ENCODE measurements at places on chromosomes 11 and 22. TPM values are rescaled to one million over a fixed set of nuclear protein-coding genes. Genes with fewer than 3 reads are reported as not detected.

GRCh38 chr11:55726715-55727324 lies 46.4 kb upstream of the OR5D13 start:
- DNase-seq: peak; percentile 14

DNA sequence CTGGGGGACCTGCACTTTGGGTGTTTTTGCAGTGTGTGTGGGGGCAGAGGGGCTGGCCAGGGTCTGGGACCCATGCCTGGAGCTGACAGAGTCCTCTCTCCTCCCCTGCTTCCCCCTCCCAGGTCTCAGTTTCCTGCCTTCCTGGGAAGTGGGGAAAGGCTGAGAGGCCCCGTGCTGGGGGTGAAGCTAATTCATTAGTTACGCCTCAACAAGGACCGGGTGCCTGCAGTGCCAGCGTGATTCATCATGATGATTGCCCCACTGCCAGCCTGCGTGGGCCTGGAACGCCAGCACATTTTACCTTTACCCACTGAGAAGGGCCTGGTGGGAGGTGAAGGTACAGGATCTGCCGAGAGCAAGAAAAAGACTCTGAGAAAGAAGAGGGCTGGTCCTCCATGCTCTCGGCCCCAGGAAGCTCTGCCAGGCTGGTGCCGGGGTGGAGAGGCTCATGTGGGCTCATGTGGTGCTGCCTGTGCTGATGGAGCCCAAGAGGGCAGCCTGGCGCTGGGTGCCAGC lies 2.9 kb upstream of the LRRC10B start:
- no peak for DNase-seq

DNA sequence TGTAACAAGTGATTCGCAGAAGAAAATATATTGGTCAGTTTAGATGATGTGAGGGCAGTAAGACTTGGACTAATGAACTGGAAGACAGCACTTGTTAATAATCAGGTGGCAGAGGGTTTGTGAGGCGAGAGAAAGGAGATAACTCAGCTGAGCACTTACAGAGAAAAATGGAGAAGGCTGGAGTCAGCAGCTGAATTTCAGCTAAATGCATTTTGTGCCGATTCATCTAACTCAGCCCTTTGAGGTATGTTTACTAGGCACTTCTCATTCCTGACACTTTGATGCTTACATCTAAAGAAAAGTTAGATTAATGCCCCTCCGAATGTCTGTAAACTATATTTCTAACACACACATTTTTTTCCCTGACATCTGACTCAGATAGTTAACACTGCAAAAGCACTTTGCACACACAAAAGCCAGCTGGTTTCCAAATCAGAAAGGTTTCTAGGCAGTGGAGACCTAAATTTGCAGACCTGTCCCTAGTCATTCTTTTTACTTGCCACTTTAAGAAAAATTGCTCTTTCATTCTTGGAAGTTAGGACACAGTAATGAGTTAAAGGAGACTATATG lies 859.5 kb upstream of the CCDC90B start:
- DNase-seq: no peak

Gene TMEM135
- 14.0 TPM for total RNA-seq

- DNase-seq: no peak
These were observed 873 bp downstream of the GPHA2 start for GRCh38 chr11:64934682-64935358.

Gene CTSW
- total RNA-seq: not detected

- DNase-seq: no peak
These were observed 70.1 kb upstream of the PHOX2A start for GRCh38 chr11:72313912-72314598.

DNA sequence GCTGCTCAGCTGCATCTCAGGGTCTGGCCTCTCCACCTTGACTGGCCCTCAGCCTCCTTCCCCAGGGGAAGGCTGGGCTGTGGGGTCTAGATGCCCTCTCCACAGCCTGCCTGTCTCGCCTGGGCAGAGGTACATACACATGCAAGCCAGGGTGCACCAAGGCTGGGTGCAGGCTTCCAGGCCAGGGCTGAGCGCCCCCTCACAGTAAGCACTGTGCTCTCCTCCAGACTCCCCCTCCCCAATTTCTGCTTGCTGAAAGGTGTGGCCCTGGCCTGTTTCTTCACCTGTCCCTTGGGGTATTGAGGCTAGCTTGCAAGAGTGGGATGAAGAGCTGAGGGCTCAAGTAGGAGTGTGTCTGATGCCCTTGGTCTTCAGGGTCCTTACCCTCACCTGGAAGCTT lies 22.5 kb downstream of the RELT start:
- DNase-seq: no peak

DNA sequence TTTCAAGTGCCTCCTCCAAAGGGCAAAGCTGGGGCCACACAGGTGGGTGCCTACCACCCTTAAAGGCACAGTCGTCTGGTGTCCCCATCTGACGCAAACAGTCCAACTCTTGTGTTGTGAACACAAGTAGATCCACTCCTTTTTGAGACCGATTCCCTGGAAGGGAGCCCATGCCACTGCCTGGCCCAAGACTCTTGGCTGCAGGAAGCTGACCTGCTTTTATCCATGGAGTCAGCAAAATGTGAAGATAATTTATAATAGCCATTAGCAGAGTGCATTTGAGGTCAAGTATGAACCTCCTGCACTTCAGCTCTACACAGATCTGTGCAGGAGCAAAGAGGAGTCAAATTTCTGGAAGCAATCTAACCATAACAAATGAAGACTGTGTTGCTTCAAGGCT lies 68.5 kb downstream of the ADM start:
- no peak for DNase-seq

Gene KREMEN1
- total RNA-seq: 2.7 TPM

- DNase-seq: peak; percentile 81
These were observed 18.2 kb downstream of the TEAD1 start for GRCh38 chr11:12692229-12693075.

DNA sequence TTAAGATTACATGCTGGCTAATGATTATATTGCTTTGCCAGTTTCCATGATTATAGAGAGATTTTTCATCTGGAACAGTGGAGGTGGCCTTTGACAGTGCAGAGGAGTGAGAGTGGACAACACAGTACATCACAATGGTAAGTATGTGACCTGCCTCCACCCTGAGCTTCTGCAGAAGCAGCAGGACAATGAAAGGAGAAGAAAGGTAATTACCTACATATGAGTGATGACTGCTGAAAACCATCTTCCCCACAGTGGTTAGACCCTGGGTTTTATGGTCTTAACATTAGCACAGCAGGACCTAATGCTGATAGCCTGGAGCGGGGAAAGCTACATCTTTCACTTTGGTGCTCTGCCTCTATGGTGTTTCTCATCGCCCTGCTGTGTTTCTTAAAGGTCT lies 454.7 kb upstream of the DDI1 start:
- no peak for DNase-seq

GRCh38 chr22:27903805-27904473 lies 15.1 kb downstream of the PITPNB start:
- no peak for DNase-seq

GRCh38 chr11:48018528-48019216 lies 38.3 kb downstream of the PTPRJ start:
- no peak for DNase-seq

DNA sequence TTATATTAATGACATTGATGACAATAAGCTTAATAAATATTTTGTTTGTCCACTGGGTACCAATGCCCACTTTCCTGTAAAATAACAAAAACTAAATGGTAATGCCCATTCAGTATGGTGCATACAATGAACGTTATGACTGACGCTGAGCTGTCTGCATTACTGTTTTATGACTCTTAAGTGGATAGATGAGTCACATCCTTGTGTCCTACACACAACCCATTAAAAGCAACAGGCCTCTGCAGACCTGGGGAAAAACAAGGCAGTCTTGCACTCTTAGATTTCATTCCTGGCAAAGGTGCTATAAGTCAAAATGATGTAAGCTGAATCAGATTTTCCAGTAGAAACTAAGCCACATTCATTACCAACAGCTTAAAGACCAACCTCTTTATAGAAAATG lies 176.3 kb upstream of the TMEM45B start:
- DNase-seq: peak; percentile 99

Gene PTGDR2
- total RNA-seq: 0.06 TPM

DNA sequence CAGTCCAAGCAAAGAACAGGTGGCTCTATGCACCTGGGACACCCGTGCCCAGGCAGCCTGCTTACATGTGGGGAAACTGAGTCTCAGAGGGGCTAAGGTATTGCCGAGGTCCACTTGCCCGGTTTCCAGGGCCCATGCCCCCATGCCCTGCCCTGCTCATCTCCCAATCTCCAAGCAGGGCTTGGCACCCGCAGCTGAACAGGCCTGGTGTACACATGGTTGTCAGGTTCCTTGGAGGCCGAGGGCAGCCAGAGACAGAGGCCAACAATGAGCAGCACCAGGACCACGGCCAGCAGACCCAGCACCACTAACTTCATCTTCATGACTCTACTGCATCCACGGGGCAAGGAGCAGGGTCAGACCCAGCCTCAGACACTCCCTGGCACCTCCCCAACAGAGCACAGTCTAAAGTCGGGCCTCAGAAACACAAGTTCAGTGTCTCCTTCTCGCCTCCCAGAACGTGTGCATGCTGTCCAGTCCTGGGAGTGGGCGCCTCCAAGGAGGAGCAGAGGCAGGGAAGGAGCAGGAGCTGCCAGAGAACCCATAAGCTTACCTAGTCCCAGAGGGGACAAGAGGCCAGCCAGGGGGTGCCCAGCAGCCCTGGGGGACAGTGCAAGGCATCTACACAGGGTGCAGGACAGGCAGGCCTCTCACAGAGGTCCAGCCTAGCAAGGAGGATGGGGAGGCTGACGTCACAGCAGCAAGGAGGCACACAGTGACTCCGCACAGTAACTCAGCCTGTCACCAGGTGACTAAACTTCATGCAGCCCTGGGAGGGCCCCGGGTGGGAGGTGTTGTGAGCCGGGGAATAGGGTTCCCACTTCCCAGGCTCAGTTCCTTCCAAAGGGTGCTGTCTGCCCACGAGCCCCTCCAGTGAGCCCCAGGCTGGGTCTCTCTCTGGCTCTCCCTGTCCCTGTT lies 20.2 kb upstream of the RGL4 start:
- no peak for DNase-seq

- no peak for DNase-seq
These were observed 34.0 kb downstream of the KREMEN1 start for GRCh38 chr22:29106839-29107238.

Gene ME3
- 80.8 TPM for total RNA-seq

- no peak for DNase-seq
These were observed 110.8 kb downstream of the GGTLC2 start for GRCh38 chr22:22754961-22755777.

Gene FAM111B
- 26.7 TPM for total RNA-seq

Gene ZC3H12C
- 30.7 TPM for total RNA-seq

- no peak for DNase-seq
These were observed 6.9 kb downstream of the CADM1 start for GRCh38 chr11:115497303-115497702.

Gene TPP1
- total RNA-seq: 21.6 TPM

Gene C11orf91
- total RNA-seq: 1.0 TPM

DNA sequence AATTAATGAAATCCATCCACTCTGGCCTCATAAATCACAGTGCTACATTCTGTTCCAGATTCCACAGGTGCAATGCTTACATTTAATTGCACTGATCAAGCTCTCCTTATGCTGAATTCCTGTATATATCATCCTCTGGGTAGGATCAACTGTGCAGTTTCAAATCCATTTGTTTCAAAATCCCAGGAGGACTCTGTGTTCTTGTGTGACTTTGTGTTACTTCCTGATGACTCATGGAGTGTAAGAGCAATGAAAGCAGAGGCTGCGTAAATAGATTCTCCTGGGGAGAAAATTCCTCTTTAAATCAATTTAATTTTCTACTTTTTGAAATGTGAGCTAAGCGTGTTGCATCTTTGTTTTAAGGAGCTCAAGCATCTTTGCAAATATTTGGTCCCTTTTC lies 752.7 kb downstream of the METTL15 start:
- peak; percentile 70 for DNase-seq

DNA sequence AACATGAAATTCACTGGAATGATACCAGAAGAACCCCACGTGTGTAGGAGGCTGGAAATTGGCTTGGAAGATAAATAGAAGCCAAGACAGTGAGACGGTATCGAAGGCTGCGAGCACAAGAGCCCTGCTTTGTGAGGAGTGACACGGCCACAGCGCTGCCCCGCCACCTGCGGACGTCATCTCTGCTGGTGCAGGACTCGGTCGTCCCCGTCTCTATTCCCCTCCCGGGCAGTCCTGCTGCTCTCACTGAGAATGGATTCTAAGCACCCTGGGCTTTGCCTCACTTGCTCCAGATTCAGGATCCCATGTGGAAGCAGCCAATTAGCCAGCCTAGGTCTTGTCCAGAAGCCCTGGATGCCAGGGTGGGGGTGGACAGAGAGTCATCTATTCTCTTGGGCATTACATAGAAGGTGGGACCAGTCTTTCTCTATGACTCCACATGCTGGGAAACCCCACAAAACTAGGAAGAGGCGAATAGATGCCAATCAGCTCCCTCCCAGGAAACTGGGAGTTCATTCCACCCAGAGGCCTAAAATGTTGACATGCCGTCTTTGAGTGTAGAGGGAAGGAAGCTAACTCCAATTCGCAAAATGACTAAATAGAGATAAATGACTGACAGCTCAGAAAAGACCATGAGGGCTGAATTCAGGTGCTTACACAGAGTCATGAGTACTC lies 25.1 kb downstream of the APOL3 start:
- no peak for DNase-seq

- no peak for DNase-seq
These were observed 11.7 kb upstream of the UCP3 start for GRCh38 chr11:74020539-74020938.

- DNase-seq: peak; percentile 32
These were observed 15.6 kb upstream of the SUSD2 start for GRCh38 chr22:24165673-24166072.

DNA sequence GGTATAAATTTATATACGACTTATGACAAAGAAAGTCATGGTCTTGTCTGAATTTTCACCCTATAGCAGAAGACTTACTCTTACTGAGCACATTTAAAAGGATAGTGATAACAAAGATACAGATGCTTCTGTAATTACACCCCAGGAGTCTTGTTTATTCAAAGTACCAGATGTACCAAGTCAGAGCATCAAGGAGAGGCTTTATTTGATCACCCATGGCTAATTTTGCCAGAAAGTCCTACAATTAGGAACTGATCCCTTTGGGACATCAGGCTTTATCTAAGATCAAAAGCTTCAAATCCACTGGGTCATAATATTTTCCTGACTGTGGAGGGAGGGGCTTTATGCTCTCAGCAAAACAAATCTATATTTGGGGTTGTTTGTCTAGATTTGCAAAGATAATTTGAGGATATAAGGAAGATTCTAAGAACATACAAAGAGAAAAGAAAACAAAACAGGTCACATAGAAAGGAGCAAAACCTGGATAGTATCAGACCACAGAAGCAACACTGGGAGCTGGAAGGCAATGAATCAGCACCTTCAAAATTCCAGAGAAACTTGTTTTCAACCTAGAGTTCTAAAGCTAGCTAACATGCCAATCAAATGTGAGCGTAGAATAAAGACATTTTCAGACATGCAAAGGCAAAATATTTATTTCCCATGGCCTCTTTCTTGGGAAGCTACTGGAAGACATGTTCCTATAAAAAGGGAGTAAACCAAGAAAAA lies 124.8 kb upstream of the CSNK2A3 start:
- DNase-seq: peak; percentile 28

- peak; percentile 55 for DNase-seq
These were observed 24.5 kb downstream of the ASCC2 start for GRCh38 chr22:29813563-29813962.

GRCh38 chr11:44285756-44286155 lies 24.2 kb downstream of the ALX4 start:
- no peak for DNase-seq

- DNase-seq: peak; percentile 42
These were observed 1.7 kb downstream of the AMOTL1 start for GRCh38 chr11:94769880-94770279.

Gene INS
- not detected for total RNA-seq
